ENCODE measurements at places on chromosomes 2 and 18.

DNA sequence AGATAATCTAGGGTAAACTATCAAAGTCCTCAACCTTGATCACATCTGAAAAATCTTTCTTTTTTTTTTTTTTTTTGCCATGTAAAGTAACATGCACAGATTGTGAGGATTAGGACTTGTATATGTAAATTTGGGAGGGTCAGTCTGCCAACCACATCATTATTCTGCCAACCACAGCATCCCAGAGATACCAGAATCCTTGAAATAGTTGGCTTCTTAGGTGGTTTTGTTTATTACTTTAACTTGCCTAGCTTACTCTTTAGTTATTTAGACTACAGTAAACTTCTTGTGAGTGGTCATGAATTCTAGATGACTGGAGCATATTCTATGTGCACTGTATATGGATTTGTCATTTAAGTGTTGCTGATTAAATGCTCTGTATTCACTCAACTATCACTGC, 242.1 kb upstream of the RBMS1 start:
- DNase-seq, result no peak

DNA sequence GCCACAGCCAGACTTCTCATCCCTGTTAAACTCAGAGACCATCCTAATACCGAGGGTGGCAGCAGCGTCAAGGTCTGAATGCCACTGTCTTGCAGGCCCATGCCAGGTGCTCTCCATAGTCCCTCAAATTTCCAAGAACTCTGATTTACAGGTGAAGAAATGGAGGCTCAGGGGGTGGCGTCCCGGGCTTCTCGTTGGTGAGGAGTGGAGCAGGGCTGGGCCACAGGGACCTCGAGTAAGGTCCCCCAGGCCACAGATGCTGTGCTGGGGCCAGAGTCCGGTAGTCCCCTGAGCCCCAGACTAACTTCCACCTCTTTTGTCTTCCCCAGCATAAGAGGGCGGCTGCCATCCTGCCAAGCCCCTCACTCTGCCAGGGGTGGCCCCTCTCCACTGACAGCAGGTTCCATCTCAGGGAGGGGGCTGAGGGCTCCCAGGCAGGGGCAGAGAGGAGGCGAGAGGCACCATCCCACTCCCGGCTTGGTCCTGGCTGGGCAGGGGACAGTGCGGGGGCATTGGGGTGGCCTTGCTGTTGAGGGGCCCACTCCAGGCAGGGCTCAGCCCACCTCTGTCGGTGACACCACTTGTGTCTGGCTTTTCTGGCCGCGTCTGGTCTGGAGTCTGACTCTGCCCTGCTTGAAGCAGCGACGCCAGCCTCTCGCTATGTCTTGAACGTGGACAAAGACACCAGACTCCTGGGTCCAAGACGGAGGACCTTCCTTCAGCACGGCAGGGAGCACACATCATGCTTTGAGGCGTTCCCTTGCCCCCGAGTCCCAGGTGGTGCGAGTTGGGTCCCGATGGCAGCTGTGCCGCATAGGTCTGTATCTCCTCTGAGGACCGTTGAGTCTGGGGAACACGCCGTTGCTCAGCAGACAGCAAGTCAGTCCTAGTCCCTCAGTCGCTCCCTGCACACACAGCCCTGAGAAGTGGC, 15.9 kb upstream of the KLHL30 start:
- no peak for DNase-seq

DNA sequence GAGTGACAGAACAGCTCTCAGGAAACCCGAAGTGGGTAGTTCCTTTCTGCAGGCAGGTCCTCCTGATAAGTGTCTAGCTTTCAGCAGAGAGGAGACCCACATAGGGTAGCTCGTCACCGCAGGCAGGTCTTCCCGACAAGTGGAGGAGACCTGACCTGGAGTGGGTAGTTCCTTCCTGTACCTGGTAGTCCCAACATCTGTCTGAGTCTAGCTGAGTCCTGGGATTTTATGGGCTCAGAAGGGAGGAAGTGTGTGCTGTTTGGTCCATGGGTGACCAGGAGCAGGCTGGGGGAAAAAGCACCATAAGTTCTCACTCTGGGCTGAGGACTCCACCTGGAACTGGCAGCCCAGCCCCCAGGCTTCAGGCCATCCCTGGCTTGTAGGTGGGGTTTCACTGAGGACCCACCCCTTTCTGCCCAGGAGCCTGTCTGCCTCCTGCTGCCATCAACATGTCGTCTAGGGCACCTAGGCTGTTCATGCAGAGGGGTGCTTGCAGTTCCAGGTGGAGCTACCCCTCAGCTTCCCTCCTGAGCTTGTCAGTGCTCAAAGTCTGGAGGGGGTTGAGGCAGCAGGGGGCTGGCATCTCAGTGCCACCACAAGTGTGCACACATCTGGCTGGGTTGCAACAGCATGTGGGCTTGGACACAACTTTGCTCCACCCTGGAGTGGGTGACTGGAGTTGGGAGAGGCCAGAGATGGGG, 9.4 kb downstream of the DYSF start:
- DNase-seq, result no peak

DNA sequence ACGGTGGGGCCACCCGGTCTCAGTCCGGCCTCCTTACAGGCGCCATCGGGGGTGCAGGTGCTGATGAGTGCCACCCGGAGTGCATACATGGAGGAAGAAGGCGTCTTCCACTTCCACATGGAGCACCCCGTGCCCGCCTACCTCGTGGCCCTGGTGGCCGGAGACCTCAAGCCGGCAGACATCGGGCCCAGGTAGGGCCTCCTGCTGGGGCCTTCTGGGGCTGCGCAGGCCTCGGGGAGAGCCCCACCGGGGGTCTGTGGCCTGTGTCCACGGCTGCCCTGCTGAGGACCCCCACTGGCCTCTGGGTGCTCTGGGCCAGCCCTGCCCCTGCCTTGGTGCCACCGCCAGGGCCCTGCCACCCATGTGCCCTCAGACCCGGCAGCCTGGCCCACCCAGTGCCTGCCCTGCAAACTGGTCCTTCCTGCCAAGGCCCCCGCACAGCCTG, 4.8 kb downstream of the RNPEPL1 start:
- DNase-seq, result no peak
